ENCODE measurements at places on chromosomes 6 and 20.

- no peak for DNase-seq
These were observed 39.1 kb downstream of the PGM3 start for GRCh38 chr6:83153883-83154521.

GRCh38 chr6:149859368-149859767 lies 4.8 kb downstream of the LRP11 start:
- no peak for DNase-seq

DNA sequence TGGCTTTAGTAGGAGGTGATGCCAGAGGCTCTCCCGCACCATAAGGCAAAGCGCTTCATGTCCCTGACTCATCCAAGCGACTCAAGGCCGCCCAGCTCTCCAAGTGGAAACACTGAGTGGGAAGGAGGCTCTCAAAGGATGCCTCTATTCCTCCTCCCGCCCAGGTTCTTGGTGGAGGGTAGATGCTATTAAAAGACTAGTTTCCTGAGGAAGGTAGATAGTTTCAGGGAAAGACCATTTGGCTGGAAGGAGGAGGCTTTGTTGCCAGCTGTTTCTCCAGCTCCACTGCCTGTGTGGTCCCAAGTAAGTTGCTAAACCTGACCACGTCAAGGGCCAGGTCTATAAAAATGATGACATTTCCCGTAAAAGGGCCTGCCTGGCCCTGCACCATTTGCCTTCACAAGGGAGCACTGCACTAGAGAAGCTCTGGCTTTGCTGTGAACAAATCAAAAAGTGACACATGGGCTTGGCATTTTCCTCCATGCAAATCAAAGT lies 48.2 kb downstream of the GMDS start:
- no peak for DNase-seq

GRCh38 chr6:75101896-75102295 lies 104.0 kb downstream of the COL12A1 start:
- DNase-seq = no peak

- no peak for DNase-seq
These were observed 55.6 kb upstream of the MPC1 start for GRCh38 chr6:166438211-166438861.

GRCh38 chr20:24027229-24027628 lies 38.6 kb upstream of the GGTLC1 start:
- peak; percentile 46 for DNase-seq

DNA sequence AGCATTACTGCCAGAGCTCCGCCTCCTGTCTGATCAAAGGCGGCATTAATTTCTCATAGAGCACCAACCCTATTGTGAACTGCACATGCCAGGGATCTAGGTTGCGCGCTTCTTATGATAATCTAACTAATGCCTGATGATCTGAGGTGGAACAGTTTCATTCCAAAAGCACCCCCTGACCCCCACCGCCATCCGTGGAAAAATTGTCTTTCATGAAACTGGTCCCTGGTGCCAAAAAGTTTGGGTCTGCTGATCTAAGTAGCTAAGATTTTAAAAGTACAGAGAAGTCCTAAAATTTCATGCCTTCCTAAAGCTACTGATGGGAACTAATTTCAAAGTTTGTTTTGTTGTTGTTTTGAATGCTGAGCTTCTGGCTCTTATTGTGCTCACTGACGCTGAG lies 281.6 kb downstream of the PRL start:
- no peak for DNase-seq

- DNase-seq = peak; percentile 13
These were observed 1.0 kb downstream of the CALHM6 start for GRCh38 chr6:116461932-116462885.

DNA sequence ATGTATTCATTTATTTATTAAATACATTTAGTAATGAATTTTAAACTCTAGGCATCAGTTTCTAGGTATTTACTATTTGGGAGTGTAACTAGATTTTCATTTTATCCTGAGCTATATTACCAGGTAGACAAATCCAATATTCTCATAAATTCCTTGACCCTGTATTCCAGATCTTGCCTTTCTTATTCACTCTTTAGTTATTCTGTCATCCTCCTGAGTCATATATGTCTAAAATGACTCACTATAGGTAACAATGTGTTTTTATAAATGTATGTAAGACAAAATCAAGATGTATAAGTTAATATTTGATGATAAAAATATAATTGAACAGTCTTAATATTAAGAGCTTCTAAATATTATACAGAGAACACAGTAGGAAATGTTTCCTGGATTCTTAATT lies 642.1 kb upstream of the NRSN1 start:
- DNase-seq = no peak

DNA sequence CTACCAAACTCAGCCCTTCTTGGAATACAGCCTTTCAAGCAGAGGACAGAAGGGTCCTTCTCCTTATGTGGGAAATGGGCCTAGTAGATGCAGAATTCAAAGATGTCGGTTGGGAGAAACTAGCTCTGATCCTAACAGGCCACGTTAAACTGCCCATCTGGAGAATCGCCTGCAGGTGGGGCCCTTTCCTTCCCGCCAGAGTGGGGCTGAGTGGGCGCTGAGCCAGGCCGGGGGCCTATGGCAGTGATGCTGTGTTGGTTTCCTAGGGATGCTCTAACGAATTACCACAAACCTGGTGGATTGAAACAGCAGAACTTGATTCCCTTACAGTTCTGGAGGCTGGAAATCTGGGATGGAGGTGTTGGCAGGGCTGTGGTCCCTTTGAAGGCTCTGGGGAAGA lies 9.1 kb downstream of the MAPK13 start:
- no peak for DNase-seq

GRCh38 chr6:56403745-56404144 lies 156.4 kb upstream of the COL21A1 start:
- DNase-seq = no peak

- no peak for DNase-seq
These were observed 296.2 kb upstream of the MARCKS start for GRCh38 chr6:113560908-113561307.

Measured in stimulated activated CD8-positive, alpha-beta memory T cell treated with anti-CD3 and anti-CD28 coated beads, Interleukin-2, amount 100 ng/mL, for 1 hour (primary cell).